ENCODE measurements at places on chromosomes 16 and 17.
A peak's percentile ranks its signal among the peaks of the same experiment; 100 is the strongest.

DNA sequence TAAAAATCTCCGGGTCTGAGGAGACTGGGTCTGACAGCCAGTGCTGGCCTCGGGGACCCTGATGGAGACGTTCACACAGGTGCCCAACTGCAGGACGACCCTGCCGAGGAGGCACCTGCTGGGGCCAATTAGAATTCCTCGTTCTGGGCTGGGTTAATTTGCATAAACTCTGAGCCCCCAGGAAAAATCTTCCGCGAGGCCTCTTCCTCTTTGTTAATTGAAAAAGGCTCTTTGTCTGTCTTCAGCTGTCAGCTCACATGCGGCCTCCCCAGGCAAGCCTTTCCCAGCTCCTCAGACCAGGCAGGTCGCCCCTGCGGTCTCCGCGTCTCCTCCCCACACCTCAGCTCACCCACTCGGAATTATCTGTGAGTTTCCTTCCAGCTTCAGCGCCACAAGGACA lies 400.2 kb downstream of the SEC14L1 start:
- DNase-seq = no peak

GRCh38 chr17:73137376-73137775 lies 27.4 kb upstream of the SSTR2 start:
- DNase-seq = no peak

GRCh38 chr16:88455610-88456355 lies 2.7 kb downstream of the ZFPM1 start:
- DNase-seq = peak; percentile 90

GRCh38 chr17:42287305-42287976 lies 857 bp upstream of the STAT5A start:
- peak; percentile 76 for DNase-seq

DNA sequence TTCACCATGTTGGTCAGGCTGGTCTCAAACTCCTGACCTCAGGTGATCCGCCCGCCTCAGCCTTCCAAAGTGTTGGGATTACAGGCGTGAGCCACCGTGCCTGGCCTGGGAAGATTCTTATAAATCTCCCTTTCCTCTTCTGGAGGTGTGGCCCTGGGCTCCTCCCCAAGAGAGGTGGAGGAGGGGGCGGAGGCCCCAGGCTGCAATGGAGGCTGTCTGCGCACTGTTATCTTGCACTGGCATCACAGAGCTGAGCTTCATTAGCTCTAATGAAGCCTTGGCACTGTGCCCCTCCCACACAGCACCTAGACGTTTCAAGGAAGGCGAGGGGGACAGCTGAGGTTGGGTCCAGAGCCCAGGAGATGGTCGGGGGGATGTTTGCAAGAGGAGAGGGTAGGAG lies 7.5 kb downstream of the ARHGAP23 start:
- no peak for DNase-seq

DNA sequence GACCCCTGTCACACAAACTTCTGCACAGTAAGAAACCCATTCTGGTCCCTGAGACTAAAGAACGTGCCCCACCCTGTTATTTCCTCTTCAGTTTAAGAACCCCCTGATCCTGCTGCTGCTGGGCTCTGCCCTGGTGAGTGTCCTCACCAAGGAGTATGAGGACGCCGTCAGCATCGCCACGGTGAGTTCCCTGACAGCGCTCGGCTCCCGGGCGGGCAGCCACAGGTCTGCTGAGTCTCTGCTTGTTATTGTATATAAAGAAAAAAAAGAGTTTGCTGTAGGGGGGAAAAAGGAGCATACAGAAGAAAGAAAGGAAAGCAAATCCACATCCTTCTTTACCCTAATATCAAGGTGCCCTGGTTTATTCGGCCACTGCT lies 40.0 kb downstream of the ATP2C2 start:
- DNase-seq = no peak

DNA sequence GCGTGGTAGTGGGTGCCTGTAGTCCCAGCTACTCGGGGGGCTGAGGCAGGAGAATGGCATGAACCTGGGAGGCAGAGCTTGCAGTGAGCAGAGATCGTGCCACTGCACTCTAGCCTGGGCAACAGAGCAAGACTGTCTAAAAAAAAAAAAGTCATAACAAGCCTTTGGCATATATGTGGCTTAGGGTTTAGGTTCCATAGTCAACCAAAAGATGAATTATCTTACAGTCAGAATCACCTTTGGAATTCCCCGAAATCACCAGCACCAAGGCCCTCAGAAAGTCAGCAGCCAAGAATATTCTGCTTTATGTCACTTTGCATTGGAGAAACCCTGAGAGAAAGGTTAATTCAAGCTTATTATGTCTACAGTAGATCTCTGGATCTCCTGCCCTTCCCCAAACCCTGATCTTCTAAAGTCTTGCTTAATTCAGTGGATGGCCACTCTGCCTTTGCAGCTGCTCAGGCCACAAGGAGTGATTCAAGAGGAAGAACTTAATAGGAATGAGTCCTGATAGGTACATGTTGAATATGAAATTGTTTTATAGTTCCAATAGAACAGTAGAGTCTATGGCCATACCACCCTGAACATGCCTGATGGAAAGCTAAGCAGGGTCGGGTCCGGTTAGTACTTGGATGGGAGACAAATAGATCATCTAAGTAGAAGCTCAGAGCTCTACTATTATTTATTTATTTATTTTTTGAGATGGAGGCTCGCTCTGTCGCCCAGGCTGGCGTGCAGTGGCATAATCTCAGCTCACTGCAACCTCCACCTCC lies 196.0 kb upstream of the CACNG5 start:
- no peak for DNase-seq

- no peak for DNase-seq
Observed at GRCh38 chr16:15482068-15482747, 47.8 kb downstream of the BMERB1 start.

DNA sequence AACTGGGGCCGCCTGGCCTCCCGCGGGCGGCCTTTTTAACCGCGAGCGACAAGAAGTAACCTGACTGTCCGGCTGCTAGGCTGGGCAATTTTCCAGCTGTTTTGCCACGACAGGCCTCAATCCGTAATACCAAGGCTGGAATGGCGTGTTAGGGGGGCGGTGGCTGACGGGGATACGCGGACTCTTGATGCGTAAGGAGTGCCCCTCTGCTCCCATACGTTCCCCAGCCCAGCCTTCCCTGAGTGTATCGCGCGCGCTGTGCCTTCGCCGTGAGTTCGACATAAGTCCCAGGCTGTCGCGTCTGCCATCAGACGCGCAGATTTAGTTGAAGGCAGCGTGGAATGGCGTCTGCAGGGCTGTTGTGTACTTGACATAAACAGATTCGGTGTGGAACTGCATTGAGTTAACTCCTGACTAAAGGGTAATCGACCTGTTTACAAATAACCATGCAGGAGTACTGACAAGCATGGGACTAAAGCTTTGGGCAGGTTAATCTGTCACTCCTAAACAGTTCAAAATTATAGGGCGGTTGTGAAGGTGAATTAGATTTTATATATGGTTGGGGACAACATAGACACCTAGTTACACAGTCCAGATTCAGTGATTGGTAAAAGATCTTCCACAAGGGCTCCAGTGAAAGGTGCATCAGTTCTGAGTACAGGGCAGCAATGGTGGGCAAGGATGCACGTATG lies 16.6 kb upstream of the ERN1 start:
- peak; percentile 44 for DNase-seq

DNA sequence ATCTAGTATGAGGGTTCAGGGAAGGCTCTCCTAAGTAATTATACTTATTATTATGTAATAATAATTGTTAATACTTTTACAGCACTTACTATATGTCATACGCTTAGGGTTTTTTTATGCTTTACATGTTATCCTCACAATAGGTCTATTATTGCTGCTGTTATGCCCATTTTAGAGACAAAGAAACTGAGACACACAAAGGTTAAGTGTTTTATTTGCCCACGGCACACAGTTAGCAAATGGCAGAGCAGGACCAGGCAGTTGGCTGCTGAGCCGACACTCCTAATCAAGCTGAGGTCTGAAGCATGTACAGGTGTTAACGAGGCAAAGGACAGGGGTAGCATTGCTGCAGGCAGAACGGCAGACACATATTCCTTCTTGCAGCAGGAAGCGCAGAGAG lies 443.5 kb downstream of the GRIN2A start:
- no peak for DNase-seq

DNA sequence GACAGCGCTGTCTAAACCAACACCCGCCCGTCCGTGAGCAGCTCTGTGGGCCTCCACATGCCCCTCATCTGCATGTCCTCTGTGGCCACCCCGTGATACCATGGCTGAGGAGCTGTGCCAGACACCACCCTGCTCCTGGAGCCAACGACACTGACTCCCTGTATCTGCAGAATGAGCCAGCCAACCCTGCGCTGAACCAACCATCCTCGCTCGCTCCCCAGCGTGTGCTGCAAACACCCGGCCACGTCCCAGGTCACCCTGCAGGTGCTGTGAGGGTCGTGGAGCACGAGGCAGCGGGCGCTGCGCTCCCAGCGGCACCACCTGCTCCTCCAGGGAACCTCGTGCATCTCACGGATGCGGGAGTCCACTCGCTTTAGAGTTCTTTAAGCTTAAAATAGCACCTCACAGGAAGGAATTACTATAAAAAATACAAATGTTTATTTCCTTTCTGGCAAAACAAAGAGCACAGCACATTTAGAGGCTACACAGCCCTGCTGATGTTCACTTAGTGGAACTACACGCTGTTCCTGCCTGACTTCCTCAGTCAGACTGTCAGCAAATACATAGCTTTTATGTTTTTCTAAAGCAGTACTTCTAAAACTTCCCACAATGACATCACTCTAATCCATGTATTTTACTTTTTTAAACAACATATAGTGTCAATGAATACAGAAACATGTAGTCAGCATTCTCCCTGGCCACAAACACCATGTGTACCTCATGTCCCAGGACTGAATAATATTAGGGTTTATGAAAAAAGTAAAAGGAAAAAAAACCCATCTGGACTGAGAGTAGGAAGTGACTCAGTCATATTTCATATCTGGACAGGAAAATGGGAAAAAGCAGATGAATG lies 43.5 kb downstream of the MAP1LC3B start:
- no peak for DNase-seq

- DNase-seq = no peak
Observed at GRCh38 chr16:31875112-31875803, 1.7 kb downstream of the ZNF267 start.

DNA sequence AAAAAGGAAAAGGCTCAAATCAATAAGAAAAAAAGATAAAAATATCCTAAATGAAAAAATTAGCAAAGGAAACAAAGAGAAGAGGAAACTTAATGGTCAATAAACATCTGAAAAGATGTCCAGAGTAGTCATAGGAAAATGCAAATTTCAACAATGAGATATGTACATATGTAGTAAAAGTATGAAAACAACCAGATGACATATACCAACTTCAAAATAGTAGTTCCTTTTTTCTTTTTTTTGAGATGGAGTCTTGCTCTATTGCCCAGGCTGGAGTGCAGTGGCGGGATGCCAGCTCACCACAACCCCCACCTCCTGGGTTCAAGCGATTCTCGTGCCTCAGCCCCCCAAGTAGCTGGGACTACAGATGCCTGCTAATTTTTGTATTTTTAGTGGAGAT lies 21.7 kb upstream of the NFAT5 start:
- DNase-seq = no peak

GRCh38 chr17:46895171-46895570 lies 27.8 kb upstream of the GOSR2 start:
- no peak for DNase-seq

GRCh38 chr16:3022684-3023414 lies 893 bp downstream of the HCFC1R1 start:
- DNase-seq = no peak

- no peak for DNase-seq
Observed at GRCh38 chr16:57981636-57982035, 10.7 kb upstream of the CNGB1 start.

GRCh38 chr16:27982184-27982583 lies 81.3 kb downstream of the GSG1L start:
- no peak for DNase-seq

DNA sequence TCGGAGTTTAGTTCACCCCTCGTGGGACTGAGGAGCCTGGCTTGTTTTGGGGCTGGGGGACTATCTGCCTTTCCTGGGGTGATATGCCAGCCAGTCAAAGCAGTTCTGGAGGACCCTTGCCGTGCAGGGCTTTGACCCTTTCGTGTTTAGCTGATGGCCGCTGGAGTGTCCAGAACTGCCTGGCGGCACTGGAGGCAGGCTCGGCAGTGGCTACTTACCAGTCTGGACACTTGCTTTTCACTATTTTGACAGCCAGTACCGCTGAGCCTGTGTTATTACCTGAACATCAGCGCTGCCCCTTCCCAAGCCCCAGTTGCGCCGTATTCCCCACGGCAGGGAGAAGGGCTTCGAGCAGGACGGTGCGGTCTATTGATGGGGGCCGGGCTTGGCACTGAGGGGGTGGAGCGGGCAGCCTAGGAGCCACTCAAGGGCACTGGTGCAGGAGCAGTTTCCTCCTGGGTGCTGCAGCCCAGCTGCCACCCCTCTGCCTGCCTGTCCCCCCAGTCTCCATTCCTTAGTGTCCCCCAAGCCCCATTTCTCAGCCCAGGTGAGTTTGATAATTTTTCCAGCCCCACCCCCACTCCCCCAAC lies 18.6 kb downstream of the CCDC92B start:
- DNase-seq = no peak

GRCh38 chr16:50386774-50387173 lies 18.0 kb upstream of the BRD7 start:
- no peak for DNase-seq

- no peak for DNase-seq
Observed at GRCh38 chr16:12673466-12673865, 130.2 kb downstream of the CPPED1 start.

GRCh38 chr16:24535827-24536226 lies 3.5 kb upstream of the RBBP6 start:
- DNase-seq = no peak

DNA sequence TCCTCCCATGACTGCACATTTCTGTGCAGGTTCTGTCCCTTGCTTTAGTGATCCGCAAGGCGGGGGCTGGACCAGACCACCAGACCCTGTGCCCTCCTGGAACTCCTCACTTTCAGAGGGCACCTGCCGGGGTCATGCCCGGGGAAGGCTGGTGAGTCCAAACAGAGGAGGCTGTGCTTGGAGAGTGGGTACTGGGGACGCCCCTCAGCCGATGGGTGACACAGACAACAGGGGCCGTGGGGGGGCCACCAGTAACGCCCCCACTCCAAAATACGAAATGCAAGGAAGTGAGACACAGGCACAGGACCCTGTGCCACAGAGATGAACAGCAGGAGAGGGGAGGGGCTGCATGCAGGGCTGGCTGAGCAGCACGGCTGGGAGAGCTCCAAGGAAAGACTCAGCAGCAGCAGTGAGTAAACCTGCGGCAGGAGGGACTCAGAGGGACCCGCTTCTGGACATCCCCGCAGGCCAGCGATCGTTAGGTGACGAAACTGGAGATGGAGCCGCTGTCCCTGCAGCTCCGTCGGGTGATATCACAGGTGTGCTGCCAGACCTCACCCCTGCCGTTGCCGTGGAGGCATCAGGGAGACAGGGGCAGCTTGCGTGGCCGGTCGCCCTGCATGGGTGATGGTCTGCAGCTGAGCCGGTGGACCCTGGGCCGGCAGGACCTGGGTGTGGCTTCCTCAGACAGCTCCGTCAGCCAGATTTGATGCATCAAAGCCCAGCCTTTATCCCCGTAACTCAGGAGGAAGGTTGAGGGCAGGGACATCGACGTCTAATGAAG lies 71.2 kb upstream of the GNG13 start:
- DNase-seq = no peak

- DNase-seq = no peak
Observed at GRCh38 chr16:30567160-30567990, 4.1 kb downstream of the ZNF688 start.

All from GM13976 (cell line).